ENCODE measurements at places on chromosomes 3 and 15.

DNA sequence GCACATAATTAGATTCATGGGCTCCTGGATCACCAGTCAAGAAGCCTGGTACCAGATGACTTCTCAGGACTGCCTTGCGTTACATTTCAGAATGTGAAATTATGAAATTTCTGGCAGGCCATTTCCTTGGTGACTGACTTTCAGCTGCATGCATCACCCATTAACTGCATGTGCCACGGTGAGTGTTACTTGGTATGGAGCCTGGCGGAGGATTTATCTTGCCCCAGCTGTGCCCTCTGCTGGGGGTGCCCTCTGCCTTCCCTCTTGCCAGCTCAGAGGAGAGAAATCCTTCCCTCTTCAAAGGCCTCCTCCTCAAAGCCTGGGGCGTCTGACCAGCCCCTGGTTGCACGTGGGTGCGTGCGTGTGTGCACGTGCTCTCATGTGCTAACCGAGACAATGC, 57.7 kb upstream of the CTSH start:
- DNase-seq, result no peak

GRCh38 chr15:49438962-49439631, 16.1 kb downstream of the FGF7 start:
- DNase-seq, result no peak

- DNase-seq, result no peak
These were observed 13.0 kb downstream of the ZIC1 start for GRCh38 chr3:147422196-147422595.

DNA sequence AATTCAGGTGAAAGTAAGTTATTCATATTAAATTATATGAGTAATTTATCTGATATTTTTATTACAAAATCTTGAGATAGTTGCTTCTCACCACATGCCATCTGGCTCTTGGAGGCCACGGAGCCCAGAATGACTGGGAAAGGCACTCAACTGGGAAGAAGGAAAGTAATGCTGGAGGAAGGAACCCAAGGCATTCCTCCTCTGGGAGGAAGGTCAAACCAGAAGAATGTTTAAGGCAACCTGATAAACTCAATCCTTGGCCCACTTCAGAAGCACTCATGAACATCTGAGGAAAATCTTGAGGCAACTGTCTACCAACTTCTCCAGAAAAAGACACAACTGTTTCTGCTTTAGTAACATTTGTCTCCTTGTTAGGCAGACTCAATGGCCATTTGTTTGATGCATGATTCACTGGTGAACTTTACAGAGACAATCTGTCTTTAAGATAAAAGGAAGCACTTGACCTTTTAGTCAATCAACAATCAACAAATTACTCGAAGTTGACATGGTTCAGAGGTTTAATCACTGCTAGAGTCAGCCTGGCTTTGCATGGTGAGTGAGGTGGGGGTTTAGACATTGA, 261.4 kb upstream of the MME start:
- no peak for DNase-seq

- no peak for DNase-seq
These were observed 27.9 kb upstream of the PRR23E start for GRCh38 chr3:127165036-127165435.

GRCh38 chr15:78002996-78003395, 74.5 kb downstream of the TBC1D2B start:
- no peak for DNase-seq

- DNase-seq, result no peak
These were observed 16.0 kb downstream of the WDR73 start for GRCh38 chr15:84638103-84638502.

- DNase-seq, result no peak
These were observed 555.8 kb upstream of the IL12A start for GRCh38 chr3:159432682-159433340.

GRCh38 chr3:122886946-122887345, 92.1 kb downstream of the SLC49A4 start:
- no peak for DNase-seq

DNA sequence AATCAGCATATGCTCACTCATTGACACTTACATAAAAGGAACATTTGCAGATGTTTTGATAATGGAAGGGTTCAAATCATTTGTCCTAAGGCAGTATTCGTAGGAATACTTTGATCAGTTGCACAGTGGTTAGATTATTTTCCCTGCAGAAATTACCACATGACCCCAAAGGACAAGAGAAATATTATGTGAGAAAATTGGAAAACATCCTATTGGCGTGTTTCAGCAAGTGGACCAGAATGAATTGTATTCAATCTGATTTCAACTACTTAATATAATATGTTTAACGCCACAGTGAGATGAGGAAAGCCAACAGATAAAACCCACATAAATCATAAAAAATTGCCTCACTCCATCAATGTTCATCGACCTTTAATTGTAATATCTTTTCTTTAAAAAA, 195.0 kb upstream of the MDFIC2 start:
- no peak for DNase-seq

- no peak for DNase-seq
These were observed 35.5 kb upstream of the ATP1B3 start for GRCh38 chr3:141840737-141841544.

DNA sequence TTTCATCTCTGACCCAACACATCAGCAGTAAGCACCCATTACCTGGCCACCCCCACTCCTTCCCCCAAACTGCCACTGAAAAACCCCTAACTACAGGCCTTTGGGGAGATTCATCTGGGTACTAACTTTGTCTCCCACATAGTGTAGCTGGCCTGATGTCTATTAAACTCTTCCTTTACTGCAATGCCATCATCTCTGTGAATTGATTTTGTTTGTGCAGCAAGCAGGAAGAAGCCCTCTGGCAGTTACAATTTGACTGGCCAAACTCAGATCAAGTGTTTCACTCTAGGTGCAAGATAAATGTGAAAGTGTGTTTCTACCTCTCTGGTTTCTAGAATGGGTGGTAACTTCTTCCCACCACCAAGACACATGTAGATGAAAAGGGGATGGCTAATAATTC, 26.7 kb upstream of the OR5K4 start:
- no peak for DNase-seq

DNA sequence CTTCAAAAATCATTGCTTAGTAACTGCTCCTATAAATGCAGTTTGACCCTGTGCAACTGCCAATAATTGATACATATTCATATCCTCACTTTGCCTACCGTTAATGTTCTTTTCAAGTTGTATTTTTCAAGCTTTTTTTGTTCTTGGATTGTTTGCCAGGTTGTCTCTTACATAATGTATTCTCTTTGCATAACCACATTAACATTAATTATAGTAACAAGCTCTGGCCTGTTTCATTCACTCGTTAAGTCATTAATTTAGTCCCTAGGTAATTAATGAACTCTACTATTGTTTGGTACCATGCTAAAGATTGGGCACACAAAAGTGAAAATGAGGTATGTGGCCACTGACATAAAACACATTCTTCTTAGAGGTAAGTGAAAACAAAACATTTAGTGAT, 1338.8 kb downstream of the NSUN3 start:
- no peak for DNase-seq

DNA sequence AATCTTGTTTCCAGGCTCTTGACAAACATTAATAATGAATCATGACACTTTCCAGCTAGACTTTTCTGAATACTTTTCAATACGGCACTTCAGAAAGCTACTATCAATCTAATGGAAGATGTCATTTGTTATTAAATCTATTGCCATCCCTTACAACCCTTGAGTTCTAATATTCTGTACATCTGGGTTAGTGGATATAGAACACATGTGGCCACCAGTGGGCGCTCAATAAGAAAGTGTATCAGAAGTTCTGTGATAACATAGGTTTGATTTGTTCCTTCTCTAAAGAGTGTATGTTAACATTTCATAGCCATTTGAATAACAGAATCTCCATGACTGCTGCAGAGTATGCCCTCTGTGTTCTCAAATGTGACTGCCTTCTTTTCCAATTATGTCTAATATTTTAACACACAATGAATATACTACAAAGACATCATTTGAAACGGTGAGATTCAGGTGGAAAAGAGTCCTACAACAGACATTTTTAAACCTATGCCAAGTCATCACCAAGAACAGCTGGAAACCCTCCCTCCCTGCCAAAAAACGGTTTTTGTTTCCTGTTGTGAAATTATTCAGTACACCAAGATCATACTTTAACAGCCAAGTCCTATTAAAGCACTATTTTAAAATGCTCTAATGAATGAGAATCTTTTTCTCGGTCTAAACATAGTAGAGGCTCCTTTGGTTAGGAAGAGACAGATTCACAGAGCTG, 22.2 kb downstream of the ALDH1A2 start:
- no peak for DNase-seq

DNA sequence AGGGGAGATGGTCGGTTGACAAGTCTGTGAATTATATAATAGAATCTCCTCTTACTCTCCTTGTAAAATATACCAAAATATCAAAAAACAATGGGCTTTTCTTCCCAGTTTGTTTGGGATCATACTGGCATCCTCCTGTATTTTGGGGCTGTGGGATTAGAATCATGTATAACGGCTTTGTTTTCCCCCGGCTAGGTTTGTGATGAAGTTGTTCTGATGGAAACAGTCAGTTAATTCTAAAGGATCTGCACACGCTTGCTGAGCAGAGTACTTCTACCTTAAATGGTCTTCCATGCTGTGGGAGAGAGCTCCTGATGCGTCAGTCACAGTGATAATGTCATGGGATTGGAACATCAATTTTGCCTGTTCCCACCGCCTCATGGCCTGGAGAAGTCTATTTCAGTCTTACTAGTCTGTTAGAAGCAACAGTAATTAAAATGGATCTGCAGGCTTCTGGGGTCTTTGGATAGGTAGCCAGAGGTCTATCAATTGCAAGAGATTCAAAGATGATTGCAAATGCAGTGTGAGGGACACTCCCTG, 81.3 kb downstream of the ITPR1 start:
- DNase-seq, result no peak

GRCh38 chr3:41933154-41933676, 28.7 kb downstream of the ULK4 start:
- no peak for DNase-seq

- DNase-seq, result no peak
These were observed 124.2 kb downstream of the SLC25A26 start for GRCh38 chr3:66344848-66345578.

DNA sequence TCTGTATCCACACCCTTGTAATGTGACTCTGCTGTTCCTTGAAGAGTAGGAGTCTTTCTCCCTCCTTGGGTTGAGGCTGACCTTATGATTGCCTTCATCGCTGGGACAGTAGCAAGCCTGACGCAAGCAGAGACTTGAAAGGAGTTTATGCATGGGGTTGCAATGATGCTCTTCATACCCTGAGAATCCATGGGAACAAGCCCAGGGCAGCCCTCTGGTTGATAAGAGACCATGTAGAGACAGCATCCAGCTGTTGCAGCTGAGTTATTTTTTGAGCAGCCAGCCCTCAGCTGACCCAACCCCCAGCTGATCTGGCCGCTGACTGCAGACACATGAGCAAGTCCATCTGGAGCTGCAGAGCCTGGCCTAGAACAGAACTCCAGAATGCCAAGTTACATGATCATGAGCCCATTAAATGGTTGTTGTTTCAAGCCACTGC, 60.6 kb upstream of the ARNT2 start:
- no peak for DNase-seq

DNA sequence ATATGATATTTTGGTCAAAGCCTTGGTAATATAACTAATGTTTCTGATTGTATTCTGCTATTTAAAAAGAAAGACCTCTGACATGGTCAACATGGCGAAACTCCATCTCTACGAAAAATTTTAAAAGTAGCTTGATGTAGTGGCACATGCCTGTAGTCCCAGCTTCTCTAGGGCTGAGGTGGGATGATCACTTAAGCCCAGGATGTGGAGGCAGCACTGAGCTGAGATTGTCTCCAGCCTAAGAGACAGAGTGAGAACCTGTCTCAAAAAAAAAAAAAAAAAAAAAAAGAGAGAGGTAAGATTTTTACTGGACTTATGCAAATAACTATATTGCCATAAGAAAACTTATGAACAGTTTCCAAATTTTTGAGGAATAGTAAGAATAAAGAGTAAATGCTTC, 30.5 kb upstream of the SLC27A2 start:
- DNase-seq, result no peak

- no peak for DNase-seq
These were observed 44.5 kb upstream of the MAGEF1 start for GRCh38 chr3:184756151-184757021.

GRCh38 chr3:66038384-66038725, 363 bp downstream of the MAGI1 start:
- DNase-seq, result no peak

- no peak for DNase-seq
These were observed 54.8 kb upstream of the P3H2 start for GRCh38 chr3:190175490-190175889.

GRCh38 chr3:71391361-71391760, 192.2 kb downstream of the FOXP1 start:
- DNase-seq, result no peak

GRCh38 chr3:117118604-117119003, 409.0 kb downstream of the TUSC7 start:
- no peak for DNase-seq

DNA sequence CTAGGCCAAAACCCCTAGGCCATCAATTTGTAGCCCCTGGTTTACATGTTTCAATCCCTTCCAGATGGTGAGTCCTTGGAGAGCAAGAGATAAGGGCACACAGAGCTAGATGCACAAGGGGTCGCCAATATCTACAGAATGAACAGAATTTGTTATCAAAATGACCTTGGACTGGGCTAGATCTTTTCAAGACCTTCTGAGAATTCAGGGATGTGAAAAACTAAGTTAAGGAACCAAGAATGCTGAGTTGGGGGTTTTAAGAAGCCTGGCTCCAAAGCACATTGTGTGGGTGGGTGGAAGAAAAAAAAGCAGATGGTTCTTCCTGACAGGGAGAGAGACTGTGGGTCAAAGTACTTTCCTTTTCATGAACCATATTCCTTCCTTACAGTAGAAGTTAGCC, 10.2 kb downstream of the CDCP1 start:
- DNase-seq, result no peak

GRCh38 chr15:58538225-58538727, 106.5 kb downstream of the LIPC start:
- no peak for DNase-seq

GRCh38 chr3:97230486-97230885, 416.1 kb downstream of the EPHA6 start:
- DNase-seq, result no peak

DNA sequence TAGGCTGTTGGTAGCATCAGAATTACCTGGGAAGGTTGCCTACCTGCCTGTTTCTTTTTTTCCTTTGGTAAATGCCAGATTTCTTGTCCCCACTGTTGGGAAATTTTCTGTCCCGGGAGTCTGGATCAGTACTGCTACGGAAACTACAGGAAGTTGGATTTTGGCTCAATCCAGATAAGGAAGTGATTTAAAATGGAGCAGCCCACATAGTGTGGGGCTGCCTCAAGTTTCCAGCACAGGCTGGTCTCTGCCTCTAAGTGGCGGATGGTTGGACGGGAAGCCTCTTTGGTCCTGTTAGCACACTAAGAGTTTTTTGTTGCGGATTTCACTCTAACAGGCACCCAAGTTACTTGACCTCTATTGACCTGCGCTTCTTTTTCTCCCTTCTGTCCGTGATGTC, 54.7 kb downstream of the EEFSEC start:
- DNase-seq, result no peak

- no peak for DNase-seq
These were observed 77.4 kb downstream of the KLF15 start for GRCh38 chr3:126279853-126280252.

- no peak for DNase-seq
These were observed 39.4 kb upstream of the LINGO1 start for GRCh38 chr15:77672135-77672534.

Data from stimulated activated CD4-positive, alpha-beta T cell treated with anti-CD3 and anti-CD28 coated beads, Interleukin-1b, Interleukin-23, amount 100 ng/mL, for 1 hour (primary cell).